Fibroblast of lung (primary cell): ENCODE measurements at places on chromosomes 7 and 10.

DNA sequence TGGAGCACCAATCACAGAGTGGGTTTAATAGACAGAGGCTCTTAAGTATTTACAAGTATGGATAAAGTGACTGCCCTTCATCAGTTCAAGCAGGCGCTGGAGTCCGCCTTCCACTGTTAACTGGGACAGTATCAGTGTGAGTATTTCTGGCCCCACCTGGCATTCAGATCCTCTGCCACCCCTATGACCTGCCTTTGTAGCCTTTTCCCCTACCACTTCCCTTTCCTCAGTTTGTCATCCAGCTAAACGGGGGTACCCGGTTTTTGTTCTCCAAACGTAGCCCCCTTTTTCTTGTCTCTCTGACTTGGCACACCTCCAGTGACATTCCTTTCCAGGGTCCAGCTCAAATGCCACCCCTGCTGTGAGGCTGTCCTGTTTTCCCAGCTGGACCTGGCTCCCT lies 134.4 kb downstream of the SNX10 start:
- no peak for DNase-seq

GRCh38 chr7:73769481-73770001 lies 529 bp downstream of the CLDN3 start:
- DNase-seq: no peak

- DNase-seq: no peak
Measured at GRCh38 chr10:124698545-124699469, 45.4 kb downstream of the FAM53B start.

GRCh38 chr7:154744256-154744860 lies 258.6 kb downstream of the PAXIP1 start:
- no peak for DNase-seq

GRCh38 chr10:60767424-60767823 lies 10.9 kb upstream of the CDK1 start:
- no peak for DNase-seq

- DNase-seq: no peak
Measured at GRCh38 chr7:159112136-159113011, 32.3 kb downstream of the VIPR2 start.

GRCh38 chr7:74199551-74200355 lies 10.1 kb upstream of the LAT2 start:
- peak; percentile 67 for DNase-seq

DNA sequence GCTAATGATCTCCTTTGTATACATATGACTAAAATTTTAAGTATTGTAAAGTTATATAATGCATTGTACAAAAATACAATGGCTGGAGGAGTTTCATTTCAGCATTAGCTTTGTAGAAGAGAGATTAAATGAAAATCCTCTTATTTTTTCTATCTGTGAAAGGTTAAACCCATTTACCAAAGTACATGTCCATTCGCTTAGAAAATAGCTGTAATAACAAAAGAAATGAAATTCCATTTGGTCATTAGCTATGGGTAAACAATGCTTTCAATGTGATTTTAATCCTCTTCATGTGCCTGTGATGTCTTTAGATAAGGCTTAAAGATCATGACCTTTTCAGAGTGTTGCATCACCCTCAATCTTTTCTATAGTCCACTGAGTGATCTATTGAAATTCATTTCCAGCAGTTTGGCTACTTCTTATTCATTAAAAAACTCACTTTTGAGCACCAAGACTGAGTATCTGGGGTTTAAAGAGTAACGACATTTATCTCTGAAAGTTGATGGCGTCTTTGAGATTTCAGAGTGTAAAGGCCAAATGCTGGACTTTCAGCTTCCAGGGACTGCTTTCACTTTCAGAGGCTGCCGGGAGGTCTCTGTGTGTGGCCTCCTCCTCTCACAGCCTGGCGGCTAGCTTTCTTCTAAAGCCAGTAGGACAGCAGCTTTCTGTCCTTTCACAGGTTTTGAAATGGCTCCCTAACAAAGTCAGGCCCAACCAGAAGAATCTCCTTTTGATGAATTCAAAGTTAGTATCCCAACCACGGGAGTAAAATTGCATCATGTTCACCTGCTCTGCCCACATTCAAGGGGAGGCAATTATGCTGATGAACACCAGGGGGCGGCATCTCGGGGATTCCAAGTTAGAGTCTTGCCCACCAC lies 701.4 kb upstream of the COBL start:
- no peak for DNase-seq

DNA sequence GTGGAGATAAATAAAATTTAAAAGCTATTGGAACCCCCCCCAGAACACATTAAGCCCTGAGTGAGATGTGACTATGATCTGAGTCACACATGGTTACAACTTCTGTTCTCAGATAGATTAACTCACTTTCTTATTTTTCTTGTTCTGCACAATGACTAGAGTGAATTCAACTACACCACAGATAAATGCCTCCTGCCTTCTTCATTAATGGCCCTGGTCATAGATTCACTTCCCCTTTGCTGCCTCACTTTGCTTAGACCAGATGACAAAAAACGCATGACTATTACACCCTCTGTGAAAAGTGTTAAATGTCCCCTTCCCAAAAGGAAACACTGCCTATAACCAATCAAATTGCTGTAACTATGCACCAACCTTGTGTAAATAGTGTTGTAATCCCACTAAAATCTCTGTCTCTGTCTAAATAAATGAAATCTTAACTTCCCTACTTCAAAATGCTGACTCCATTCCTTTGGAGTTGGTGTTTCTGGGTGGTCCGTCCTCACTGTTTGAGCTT lies 49.4 kb downstream of the AKR1D1 start:
- peak; percentile 2 for DNase-seq

DNA sequence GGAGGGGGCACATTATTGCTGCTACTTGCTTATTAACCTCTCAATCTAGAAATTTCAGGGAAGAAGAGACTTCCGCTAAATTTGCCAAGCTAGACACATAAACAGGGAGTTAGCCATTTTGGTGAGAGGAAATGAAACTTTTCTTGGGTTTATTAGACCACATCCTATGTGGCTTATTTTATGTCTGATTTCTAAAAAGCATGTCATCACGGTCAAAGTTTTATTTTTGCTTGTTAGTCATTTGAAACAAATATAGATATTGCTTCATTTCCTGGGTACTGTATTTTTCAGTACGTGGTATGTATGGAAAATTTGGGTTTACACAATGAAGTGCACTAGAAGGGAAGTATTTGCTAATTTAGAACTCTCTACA lies 144.1 kb downstream of the TCF7L2 start:
- peak; percentile 50 for DNase-seq

GRCh38 chr7:44995555-44996493 lies 4.2 kb upstream of the CCM2 start:
- DNase-seq: no peak

DNA sequence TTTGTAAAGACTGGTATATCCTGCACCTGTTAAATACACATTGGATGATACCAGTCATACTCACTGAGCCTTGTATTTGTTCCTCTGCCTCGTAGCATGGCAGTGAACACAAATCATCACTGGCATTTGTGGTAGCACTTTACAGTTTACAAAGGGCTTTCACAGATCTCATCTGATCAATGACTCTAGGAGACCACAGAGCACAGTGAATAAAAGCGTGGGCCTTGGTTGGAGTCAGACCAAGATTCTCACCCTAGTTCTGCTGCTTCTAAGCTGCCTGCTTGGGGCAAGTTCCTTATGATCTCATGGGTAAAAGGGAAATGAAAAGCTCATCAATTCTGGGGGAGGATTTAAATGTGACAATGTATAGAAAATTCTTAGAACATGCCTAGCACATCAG lies 129.9 kb upstream of the AGK start:
- DNase-seq: no peak

DNA sequence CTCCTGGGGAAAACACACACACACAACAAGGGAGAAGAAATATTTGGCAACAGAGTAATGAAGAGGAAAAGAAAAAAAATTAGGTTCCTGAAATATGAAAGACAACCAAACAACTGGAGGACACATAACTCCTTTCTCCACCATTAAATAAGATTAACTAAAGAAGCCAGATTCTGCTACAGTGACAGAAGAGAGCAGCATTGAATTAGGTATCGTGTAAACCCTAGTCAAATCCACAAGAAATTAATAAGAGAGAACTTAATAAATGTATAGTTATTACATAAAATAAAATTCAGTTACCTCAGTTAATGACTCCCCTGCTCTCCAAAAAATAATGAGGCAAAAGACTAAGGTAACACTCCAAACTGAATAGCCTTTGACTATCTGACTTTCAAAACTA lies 306.7 kb downstream of the CRPPA start:
- peak; percentile 29 for DNase-seq

GRCh38 chr10:71684356-71685173 lies 35.0 kb downstream of the C10orf105 start:
- DNase-seq: no peak

- DNase-seq: no peak
Measured at GRCh38 chr10:101305320-101306241, 48.4 kb upstream of the BTRC start.

DNA sequence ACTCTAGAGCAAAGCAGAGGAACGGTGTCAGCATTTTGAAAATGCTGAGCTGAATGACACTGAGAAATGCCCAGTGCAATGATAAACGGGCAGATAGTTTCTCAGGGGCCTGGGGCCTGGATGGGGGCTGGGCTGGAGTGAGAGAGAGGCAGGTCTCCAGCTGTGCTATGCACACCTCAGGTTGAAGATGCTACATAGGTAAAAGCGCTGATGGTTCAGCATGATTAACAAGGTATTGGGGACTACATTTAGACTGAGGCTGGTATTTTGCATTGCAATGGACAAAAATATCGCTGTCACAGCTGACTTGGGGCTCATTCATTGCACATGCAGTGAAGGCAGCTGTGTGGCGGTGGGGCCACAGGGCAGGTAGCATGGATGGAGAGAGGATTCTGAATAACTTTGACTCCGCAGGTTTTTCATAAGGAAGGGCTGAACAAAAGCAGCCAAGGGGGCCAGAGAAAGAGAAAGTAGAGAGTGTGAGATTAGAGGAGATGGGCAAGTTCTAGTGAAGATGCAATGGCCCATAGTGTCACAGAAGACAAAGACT lies 290.8 kb upstream of the ZNF32 start:
- DNase-seq: no peak

DNA sequence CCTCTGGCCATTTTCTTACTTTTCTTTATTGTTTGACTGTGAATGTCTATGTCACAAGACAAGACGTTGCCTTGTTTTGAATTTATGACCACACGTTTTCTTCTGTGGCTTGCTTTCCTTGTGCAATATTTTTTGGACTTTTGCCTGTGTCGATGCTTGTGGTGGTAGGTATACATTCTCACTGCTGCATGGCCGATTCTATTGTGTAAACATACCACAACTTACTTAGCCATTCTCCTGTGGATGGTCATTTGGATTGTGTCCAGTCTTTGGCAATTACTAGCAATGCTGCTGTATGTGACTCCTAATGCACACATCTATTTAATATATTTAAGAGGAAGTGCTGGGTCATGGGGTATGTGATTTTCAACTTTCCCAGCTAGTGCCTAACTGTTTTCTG lies 18.0 kb upstream of the DLG5 start:
- peak; percentile 86 for DNase-seq

DNA sequence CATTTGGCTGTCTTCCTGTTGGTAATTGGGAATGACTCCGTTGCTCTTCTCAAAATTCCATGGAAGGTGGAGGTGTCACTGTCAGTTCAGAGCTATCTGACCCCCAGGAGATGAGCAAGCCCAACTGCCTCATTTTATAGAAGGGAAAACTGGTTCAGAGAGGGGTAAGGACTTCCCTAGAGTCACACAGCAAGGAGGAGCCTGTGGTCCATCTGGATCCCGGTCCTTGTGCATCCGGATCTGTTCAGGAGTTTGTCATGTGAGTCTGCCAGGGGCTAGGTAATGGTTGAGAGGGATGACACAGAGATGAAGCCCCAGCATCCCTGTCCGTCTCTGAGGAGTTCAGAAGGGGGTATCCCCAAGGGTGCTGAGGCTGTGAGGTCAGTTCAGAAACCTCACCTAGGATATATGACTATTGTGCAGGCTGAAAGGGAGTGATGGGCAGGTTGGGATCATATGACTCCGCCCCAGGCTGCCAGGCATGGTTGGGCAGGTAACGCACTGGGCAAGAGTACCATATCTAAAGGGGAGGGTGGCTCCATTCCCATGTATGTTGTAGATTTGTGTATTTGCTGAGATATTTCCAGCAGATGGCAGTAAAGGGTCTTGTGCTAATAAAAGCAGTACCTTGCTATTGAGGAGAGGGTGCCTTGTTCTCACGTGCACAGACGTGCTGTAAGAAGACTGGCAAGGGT lies 16.0 kb upstream of the SLC29A3 start:
- DNase-seq: peak; percentile 66

- DNase-seq: no peak
Measured at GRCh38 chr7:47128700-47129099, 453.2 kb downstream of the TNS3 start.

DNA sequence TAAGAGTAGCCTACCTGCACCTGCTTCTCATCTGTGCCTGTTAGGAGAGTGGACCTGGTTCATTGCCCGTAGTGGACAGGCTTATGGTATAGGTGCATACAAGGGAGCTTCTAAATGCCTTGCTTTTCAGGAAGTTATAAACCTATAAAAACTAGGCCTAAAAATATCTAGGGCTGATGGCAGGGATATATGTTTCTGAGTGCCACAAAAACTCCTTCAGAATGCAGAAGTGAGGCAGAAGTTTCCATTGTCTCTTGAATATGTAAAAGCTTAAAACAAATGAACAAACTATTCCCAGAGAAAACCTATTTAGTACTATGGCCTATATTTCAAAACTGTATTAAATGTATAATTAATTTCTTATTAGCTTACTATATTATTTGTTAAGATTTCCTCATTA lies 91.8 kb downstream of the RNLS start:
- no peak for DNase-seq

DNA sequence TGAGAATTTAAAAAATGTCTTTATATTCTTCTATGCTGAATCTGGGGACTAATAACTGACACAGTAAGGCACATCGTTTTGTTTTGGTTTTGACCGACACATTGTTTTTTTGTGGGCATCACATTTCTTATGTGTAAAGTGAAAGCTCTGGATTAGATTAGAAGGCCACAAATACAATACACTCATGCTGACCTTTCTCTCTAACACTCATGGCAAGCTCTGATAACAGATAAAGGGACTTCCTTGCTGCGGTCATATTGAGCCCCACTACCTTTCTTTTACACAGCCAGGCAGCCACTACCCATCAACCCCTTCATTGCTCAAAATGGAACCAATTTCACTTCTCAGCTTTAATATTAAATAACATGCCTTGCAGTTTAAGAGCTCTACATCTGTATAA lies 26.0 kb downstream of the PPP1R3A start:
- DNase-seq: peak; percentile 23

GRCh38 chr7:153406486-153406872 lies 645.7 kb upstream of the DPP6 start:
- no peak for DNase-seq

- peak; percentile 34 for DNase-seq
Measured at GRCh38 chr10:73931767-73932619, 21.1 kb downstream of the PLAU start.

- DNase-seq: peak; percentile 96
Measured at GRCh38 chr10:122112625-122113160, 123.7 kb downstream of the TACC2 start.

- no peak for DNase-seq
Measured at GRCh38 chr10:110818311-110819256, 53.1 kb upstream of the PDCD4 start.
